ENCODE measurements at places on chromosomes 4 and X.

- DNase-seq: no peak
Measured at GRCh38 chr4:1476140-1476513, 69.9 kb upstream of the NKX1-1 start.

GRCh38 chr4:60155088-60155487 is 1045.0 kb upstream of the ADGRL3 start:
- no peak for DNase-seq

DNA sequence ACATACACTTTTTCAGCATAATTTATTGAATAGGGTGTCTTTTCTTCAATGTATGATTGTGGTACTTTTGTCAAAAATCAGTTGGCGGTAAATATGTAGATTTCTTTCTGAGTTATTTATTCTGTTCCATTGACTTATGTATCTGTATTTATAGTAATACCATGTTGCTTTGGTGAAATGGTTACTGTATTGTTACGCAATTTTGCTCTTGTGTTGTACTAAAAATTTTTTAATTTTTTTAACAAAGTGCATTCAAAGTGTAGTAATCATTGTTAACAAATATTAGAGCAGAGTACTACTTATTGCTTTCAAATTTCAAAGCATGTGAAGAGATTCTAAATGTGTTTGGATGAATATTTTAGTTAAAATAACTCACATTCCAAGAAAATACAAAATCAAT is 915.4 kb downstream of the PCDH19 start:
- DNase-seq: no peak

DNA sequence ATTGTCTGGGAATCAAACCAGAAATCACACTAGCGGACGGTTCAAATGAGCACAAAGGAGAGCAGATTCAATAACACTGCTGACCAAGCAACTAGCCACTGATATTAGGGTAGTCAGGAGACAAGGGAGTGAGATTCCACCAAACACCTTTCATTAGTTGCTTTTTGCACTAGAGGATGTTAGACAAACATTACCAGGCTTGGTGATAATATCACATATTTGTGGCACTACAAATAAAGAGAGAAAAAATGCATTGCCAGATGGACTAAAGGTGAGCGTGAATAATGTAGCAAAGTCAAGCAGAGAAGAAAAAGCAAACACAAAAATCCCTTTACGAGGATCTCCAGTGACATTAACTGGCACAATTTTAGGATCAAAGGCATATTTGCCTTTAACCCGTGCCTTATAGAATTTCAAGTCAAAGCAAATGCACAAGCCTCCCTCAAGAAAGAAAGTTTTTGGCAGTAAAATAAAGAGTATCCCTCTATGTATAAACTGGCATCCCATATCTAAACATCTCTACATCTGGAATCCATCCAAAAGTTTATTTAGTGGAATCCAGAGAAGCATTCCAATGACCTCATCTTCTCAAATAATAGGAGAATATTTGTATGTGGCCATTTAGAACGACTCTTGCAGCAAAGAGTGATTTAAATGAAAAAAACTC is 290.9 kb downstream of the KCTD8 start:
- DNase-seq: peak; percentile 1

Data from NCI-H2029 treated with DMSO at 0.1 percent for 48 hours (cell line).